ENCODE measurements at places on chromosomes 5 and 9. TPM values are rescaled to one million over a fixed set of nuclear protein-coding genes. Genes with fewer than 3 reads are reported as not detected.

NR2F1 gene
- total RNA-seq, result 59.1 TPM

IFNA6 gene
- not detected for total RNA-seq

HAVCR1 gene
- total RNA-seq, result 2.9 TPM

ALDH1A1 gene
- total RNA-seq, result 80.1 TPM

TOPORS gene
- 35.6 TPM for total RNA-seq

CCNB1 gene
- 7.5 TPM for total RNA-seq

ENTPD2 gene
- total RNA-seq, result 0.16 TPM

- no peaks in the 10 kb centered on the region for H3K27me3 ChIP-seq
- H3K27ac ChIP-seq, result no peak overlapping the region
- no peak for DNase-seq
- H3K36me3 ChIP-seq, result no peaks in the 10 kb centered on the region
- H3K4me1 ChIP-seq, result no peaks in the 10 kb centered on the region
Measured at GRCh38 chr5:9391080-9391479, 154.8 kb downstream of the SEMA5A start.

GRCh38 chr5:143462431-143462830 is 58.9 kb upstream of the NR3C1 start:
- no peaks in the 10 kb centered on the region for H3K4me1 ChIP-seq
- H3K4me3 ChIP-seq, result no peak overlapping the region
- DNase-seq, result no peak
- no peaks in the 10 kb centered on the region for H3K36me3 ChIP-seq
- no peaks in the 10 kb centered on the region for H3K27me3 ChIP-seq

- H3K27me3 ChIP-seq, result no peaks in the 10 kb centered on the region
- H3K4me1 ChIP-seq, result no peaks in the 10 kb centered on the region
- no peak for DNase-seq
Measured at GRCh38 chr5:157509093-157509492, 49.1 kb downstream of the NIPAL4 start.

DNA sequence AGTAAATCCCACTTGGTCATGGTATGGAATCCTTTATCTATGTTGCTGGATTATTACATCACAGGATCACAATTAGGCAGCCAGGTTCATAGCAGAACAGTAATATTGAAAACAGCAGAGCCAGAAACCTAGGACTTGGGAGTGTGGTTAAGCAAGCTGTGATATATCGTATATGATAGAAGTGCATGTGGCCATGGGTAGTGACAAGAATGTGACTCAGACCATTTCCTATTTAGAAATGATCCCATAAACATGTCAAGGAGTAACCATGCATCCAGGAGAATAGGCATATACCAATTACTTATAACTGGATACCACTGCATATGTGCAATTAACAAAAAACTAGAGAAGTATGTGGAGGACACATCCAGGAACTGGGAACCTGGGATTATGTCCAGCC is 31.2 kb downstream of the AMBP start:
- H3K36me3 ChIP-seq, result no peaks in the 10 kb centered on the region
- H3K4me1 ChIP-seq, result no peaks in the 10 kb centered on the region
- no peaks in the 10 kb centered on the region for H3K27me3 ChIP-seq
- no peak for DNase-seq
- H3K27ac ChIP-seq, result no peak overlapping the region

- H3K27me3 ChIP-seq, result no peaks in the 10 kb centered on the region
- H3K27ac ChIP-seq, result no peak overlapping the region
- H3K36me3 ChIP-seq, result no peaks in the 10 kb centered on the region
- no peaks in the 10 kb centered on the region for H3K4me1 ChIP-seq
- no peak overlapping the region for H3K4me3 ChIP-seq
- no peak for DNase-seq
Measured at GRCh38 chr5:60436518-60436917, 263.4 kb downstream of the DEPDC1B start.

DNA sequence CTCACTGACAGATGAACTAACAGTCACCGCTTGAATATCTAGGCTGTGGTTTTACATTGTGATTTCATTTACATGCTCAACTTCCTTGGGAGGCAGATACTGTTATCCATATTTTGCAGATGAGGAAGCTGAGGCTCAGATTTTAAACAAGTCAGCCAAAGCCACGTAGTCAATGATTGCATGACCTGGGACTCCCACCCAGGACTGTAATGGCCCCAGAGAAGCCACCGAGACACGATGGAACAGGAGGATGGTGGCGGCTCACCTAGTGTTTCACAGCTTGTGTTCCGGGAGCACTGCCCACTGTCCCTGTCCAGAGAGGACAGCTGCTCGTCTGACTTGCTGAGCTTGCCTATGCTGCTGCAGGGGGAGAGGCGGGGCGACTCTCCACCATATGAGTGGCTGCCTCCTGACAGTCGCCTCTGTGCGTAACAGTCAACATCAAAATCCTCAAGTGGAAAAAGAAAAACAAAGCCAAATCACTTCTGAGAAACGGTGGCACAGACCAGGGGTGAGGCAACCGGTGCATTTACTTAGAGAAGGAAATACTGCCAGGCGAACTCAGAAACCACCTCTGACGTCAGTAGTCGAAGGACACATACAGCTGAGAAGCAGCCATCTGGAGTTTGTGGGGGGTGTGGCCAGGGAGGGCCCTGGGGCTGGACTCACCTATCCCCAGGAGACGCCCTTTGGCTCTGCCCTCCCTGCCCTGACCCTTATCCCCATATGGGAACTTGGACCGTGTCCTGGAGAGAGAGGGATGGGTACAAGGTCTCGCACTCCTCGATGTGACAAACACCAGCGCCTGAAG is 82.5 kb downstream of the PRRT1B start:
- H3K36me3 ChIP-seq, result no peaks in the 10 kb centered on the region
- H3K27me3 ChIP-seq, result no peaks in the 10 kb centered on the region
- H3K4me3 ChIP-seq, result no peak overlapping the region

GRCh38 chr9:91693226-91693625 is 256.8 kb downstream of the ROR2 start:
- no peaks in the 10 kb centered on the region for H3K4me1 ChIP-seq
- no peaks in the 10 kb centered on the region for H3K36me3 ChIP-seq
- no peaks in the 10 kb centered on the region for H3K27me3 ChIP-seq
- no peak for DNase-seq
- H3K4me3 ChIP-seq, result no peak overlapping the region
- no peak overlapping the region for H3K27ac ChIP-seq

DNA sequence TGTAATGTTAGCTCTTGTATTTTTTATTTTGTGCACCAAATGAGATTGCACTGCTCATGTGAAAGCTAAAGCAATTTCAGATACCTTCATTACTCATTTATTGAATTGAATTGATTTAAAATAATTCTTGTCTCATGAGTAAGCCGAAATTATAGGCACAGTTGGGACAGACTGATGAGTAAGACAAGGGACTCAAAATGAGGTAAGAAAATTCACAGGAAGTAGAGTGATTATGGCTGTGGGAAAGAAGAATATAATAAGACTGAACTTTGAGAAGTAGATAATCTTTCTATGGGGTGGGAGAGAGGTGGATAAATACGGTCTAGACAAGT is 51.1 kb downstream of the NUDT12 start:
- DNase-seq, result no peak
- no peak overlapping the region for H3K4me3 ChIP-seq
- H3K4me1 ChIP-seq, result no peaks in the 10 kb centered on the region
- no peak overlapping the region for H3K27ac ChIP-seq
- no peaks in the 10 kb centered on the region for H3K27me3 ChIP-seq

DNA sequence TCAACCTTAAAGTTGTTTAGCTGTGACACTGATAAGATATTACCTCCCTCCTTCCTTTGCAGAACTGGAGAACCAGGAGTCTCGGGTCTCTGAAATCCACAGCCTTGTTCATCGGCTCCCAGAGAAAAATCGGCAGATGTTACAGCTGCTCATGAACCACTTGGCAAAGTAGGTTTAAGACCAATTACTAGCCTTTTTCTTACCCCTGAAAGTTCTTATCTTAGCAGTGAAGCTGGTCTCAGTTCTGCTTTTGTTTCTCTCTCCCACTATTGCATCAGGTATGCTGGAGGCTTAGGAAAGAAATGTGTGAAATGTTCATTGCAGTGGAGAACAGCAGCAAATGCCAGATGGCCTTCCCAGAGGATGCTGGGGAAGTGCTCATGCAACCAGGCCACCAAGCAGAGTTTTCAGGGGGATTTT is 287.4 kb downstream of the ARHGAP26 start:
- no peak for DNase-seq
- H3K27me3 ChIP-seq, result no peaks in the 10 kb centered on the region

DNA sequence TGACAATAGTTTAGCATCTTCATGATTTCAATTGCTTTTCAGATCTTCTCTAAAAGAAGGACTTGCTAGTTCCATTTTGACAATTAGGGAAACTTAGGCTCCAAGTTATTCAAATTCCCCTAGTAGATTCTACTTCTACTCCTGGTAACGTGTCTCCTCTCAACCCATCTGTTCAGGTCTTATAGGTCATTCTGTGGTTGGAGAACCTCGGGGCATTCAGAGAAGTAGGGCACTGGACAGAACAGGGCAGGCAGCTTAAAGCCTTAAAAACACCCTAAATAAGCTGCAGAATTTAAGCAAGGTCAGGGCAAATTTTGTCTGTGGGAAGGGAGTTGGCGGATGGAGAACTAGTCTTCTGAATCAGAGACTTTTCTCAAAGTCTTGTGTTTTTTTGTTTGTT is 132.4 kb downstream of the TMEM174 start:
- no peak overlapping the region for H3K27ac ChIP-seq
- H3K4me3 ChIP-seq, result no peak overlapping the region
- H3K4me1 ChIP-seq, result no peaks in the 10 kb centered on the region
- peaks cover 3% of the 10 kb centered on the region for H3K27me3 ChIP-seq
- DNase-seq, result no peak

DNA sequence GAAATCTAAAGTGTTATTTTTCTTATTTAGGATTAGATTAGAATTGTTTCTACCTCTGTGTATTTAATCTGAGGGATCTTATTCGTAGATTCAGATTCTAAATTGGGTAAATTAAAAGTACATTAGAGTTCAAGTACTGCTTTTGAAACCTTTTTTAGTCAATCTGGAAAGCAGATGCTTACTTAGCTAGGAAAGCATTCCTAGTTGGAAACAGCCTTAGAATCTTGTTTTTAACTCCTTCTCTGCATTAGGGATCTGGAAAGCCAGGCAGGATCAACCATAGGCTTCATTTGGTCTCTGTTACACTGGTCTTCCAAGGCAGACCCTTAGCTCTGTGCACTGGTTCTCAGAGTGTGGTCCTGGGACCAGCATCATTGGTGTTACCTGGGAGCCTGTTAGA is 247.4 kb downstream of the NR3C1 start:
- H3K27ac ChIP-seq, result no peak overlapping the region
- H3K4me1 ChIP-seq, result peaks cover 28% of the 10 kb centered on the region
- H3K36me3 ChIP-seq, result no peaks in the 10 kb centered on the region
- no peak overlapping the region for H3K4me3 ChIP-seq
- H3K27me3 ChIP-seq, result no peaks in the 10 kb centered on the region

DNA sequence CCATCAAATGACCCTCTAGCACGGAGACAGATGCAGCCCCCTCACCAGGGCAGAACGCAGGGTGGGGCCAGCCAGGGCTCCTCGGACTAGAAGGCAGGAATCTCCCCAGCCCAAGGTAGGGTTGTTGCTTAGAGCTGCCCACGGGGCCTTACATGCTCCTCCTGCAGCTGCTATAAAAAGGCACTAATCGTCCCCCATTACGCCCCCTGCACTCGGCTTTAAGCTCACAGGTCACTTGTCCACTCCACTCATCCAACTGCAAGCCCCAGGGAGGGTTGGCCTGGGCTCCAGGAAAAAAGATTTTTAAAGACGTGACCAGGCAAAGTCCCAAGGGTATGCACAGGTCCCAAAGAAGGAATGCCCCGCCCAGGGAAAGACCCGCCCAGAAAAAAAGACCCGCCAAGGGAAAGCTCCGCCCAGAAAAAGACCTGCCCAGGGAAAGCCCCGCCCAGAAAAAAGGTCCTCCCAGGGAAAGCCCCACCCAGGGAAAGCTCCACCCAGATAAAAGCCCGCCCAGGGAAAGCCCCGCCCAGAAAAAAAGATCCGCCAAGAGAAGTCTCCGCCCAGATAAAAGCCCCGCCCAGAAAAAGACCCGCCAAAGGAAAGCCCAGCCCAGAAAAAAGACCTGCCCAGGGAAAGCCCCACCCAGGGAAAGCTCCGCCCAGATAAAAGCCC is 11.1 kb downstream of the GRIN1 start:
- H3K27ac ChIP-seq, result no peak overlapping the region
- H3K4me1 ChIP-seq, result no peaks in the 10 kb centered on the region
- no peaks in the 10 kb centered on the region for H3K36me3 ChIP-seq
- H3K4me3 ChIP-seq, result no peak overlapping the region

GRCh38 chr5:93417490-93417889 is 163.5 kb downstream of the NR2F1-AS1 start:
- H3K36me3 ChIP-seq, result no peaks in the 10 kb centered on the region
- DNase-seq, result no peak
- H3K27me3 ChIP-seq, result no peaks in the 10 kb centered on the region
- no peak overlapping the region for H3K27ac ChIP-seq
- no peak overlapping the region for H3K4me3 ChIP-seq
- H3K4me1 ChIP-seq, result no peaks in the 10 kb centered on the region

- H3K4me3 ChIP-seq, result no peak overlapping the region
- H3K27ac ChIP-seq, result no peak overlapping the region
- DNase-seq, result no peak
- no peaks in the 10 kb centered on the region for H3K4me1 ChIP-seq
Measured at GRCh38 chr9:89009546-89009840, 18.2 kb downstream of the S1PR3 start.
